ENCODE measurements at places on chromosomes 11 and 22. TPM values are rescaled to one million over a fixed set of nuclear protein-coding genes. Genes with fewer than 3 reads are reported as not detected.

Gene CDON
- 26.4 TPM for total RNA-seq

GRCh38 chr11:72525466-72525865 is 91.1 kb upstream of the CLPB start:
- peaks cover 5% of the 10 kb centered on the region for H3K4me1 ChIP-seq
- no peak for DNase-seq
- peaks cover 12% of the 10 kb centered on the region for H3K27me3 ChIP-seq
- H3K4me3 ChIP-seq = no peak overlapping the region
- no peak overlapping the region for H3K27ac ChIP-seq

Gene USH1C
- total RNA-seq = 15.8 TPM

GRCh38 chr22:27213766-27214581 is 556.6 kb downstream of the MIAT start:
- H3K27me3 ChIP-seq = peaks cover 43% of the 10 kb centered on the region
- no peak overlapping the region for H3K4me3 ChIP-seq
- no peak for DNase-seq
- no peaks in the 10 kb centered on the region for H3K36me3 ChIP-seq
- peak overlapping the region; percentile 31 for H3K27ac ChIP-seq

DNA sequence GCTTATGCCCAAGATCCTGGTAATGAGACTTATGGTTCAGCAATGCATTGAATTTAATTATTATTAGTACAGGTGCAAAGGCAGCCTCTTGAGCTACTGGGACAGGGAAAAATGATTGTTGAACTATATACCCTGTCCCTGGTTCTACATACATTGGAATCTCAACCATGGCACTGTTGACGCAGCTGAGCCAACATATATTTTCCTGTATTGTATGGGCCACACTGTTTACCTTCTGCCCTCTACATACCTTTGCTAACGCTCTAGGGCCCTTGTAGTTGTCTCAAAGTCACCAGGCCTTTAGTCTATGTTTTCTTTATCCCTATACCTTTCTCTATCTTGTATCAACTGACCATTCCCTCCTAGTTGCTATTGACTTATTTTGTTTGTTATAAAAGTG is 22.6 kb downstream of the KREMEN1 start:
- peaks cover 7% of the 10 kb centered on the region for H3K36me3 ChIP-seq
- H3K4me1 ChIP-seq = peaks cover 29% of the 10 kb centered on the region
- no peak overlapping the region for H3K4me3 ChIP-seq
- no peak for DNase-seq

DNA sequence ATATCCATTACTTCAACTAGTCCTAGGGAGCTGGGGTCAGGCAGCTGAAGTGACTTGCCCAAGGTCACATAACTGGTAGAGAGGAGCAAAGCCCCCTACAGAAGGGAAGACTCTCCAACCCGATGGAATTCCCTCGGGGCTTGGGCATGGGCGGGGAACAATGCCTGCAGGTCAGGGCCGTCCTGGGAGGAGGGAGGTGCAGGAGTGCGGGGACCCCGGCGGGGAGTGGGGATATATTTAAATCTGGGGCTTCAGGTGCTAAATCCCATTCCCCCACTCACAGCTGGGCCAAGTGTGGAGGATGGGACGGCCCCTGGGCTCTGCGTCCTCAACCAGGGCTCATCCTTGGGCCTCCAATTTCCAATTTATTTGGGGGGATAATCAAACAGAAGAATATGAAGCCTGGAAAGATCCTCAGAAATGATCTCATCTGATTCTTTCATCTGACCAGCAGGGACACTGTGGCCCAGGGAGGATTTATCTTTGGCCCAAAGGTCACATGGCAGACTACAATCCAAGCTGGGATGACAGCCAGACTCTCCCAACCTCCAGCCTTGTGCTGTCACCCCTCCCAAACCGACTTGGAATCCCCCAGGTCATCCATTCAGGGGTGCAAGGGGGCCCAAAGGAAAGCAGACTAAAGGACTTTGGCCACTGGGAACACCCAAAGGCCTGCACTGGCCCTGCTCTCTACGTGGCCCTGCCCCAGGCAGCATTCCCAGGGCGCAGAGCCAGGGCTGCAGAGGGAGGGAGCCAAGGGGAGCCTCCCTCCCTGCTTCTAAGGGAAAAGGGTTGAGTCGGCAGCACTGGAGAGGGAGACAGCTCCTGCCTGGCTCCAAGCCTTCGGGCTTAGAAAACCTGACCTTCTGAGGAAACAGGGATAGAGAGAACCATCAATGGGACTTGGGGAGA is 8.7 kb upstream of the C1QTNF6 start:
- H3K36me3 ChIP-seq = peaks cover 9% of the 10 kb centered on the region
- H3K4me3 ChIP-seq = peak overlapping the region; percentile 9
- H3K27ac ChIP-seq = no peak overlapping the region
- no peaks in the 10 kb centered on the region for H3K27me3 ChIP-seq

Gene LRRC56
- total RNA-seq = 5.4 TPM

GRCh38 chr11:64760759-64761420 is 1.1 kb upstream of the PYGM start:
- H3K4me1 ChIP-seq = peaks cover 37% of the 10 kb centered on the region
- DNase-seq = no peak
- H3K27me3 ChIP-seq = no peaks in the 10 kb centered on the region
- peaks cover 23% of the 10 kb centered on the region for H3K36me3 ChIP-seq

- peak overlapping the region; percentile 29 for H3K4me3 ChIP-seq
- H3K27ac ChIP-seq = no peak overlapping the region
- peak; percentile 49 for DNase-seq
- peaks cover 27% of the 10 kb centered on the region for H3K27me3 ChIP-seq
- H3K36me3 ChIP-seq = no peaks in the 10 kb centered on the region
- H3K4me1 ChIP-seq = peaks cover 8% of the 10 kb centered on the region
Observed at GRCh38 chr11:65781152-65781961, 581 bp upstream of the AP5B1 start.

DNA sequence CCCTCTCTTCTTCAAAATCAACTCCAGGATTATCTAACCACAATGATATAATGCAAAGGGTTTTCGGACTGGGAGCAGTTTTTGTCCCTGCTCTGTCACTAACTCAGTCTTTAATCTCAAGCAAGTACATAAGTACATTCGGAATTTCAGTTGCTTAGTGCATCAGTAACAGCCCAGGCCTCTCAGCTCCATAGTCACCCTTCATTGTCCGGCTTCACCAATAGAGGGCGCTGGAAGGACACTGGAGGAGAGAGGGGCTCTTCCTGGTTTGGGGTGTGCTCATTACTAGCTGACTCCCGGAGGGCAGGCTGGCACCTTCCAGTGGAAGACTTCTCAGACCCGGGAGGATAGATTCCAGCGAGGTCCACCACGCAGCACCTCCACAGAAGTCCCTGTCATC is 90.4 kb upstream of the PDGFD start:
- H3K27ac ChIP-seq = no peak overlapping the region
- peaks cover 7% of the 10 kb centered on the region for H3K4me1 ChIP-seq
- no peaks in the 10 kb centered on the region for H3K36me3 ChIP-seq
- DNase-seq = peak; percentile 13
- H3K4me3 ChIP-seq = no peak overlapping the region

GRCh38 chr22:20211997-20212753 is 55.9 kb downstream of the RTN4R start:
- H3K4me3 ChIP-seq = no peak overlapping the region
- H3K4me1 ChIP-seq = peaks cover 21% of the 10 kb centered on the region
- DNase-seq = no peak

- peaks cover 23% of the 10 kb centered on the region for H3K27me3 ChIP-seq
- no peak for DNase-seq
- no peak overlapping the region for H3K4me3 ChIP-seq
- no peaks in the 10 kb centered on the region for H3K36me3 ChIP-seq
Observed at GRCh38 chr11:86749821-86750401, 50.4 kb upstream of the PRSS23 start.

GRCh38 chr11:37109286-37109585 is 511.2 kb upstream of the RAG2 start:
- no peak overlapping the region for H3K27ac ChIP-seq
- H3K27me3 ChIP-seq = no peaks in the 10 kb centered on the region
- H3K4me1 ChIP-seq = no peaks in the 10 kb centered on the region
- DNase-seq = no peak
- H3K36me3 ChIP-seq = no peaks in the 10 kb centered on the region

DNA sequence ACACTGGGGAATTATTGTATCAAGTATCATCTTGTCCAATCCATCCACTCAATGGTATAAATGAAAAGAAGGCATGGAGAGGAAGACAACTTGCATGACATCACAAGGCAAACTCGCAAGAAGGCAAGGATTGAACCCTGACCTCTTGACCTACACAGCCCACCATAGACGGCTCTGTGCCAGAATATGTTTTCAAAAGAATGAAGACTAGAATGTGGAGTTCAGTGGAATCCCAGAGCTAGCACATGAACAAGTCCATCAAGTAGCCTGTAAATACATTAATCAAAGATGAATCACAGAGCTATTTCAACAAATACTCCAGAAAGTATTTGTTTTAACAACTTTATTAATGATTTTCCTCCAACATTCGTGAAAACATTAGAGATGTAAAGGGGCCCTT is 189.7 kb downstream of the GUCY1A2 start:
- DNase-seq = no peak
- peaks cover 21% of the 10 kb centered on the region for H3K36me3 ChIP-seq
- no peak overlapping the region for H3K27ac ChIP-seq
- H3K4me1 ChIP-seq = no peaks in the 10 kb centered on the region
- no peaks in the 10 kb centered on the region for H3K27me3 ChIP-seq

DNA sequence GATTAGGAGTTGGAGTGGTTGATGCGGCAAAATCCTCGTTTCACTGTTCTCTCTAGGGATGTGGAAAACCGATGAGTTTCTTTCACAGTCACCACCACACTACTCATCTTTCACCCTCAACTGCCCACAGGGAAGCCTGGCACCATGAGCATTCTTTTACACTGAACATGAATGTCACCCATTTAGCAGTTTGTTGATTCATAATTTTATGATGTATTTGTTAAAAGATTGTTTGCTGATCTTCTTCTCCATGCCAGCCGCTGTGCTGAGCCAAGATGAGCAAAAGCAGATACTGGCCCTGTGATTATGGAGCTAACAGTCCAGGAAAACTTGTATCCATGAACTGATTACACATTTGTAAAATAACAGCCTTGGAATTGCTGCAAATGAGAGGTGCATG is 3.9 kb upstream of the SCGB1D2 start:
- no peaks in the 10 kb centered on the region for H3K4me1 ChIP-seq
- peaks cover 46% of the 10 kb centered on the region for H3K27me3 ChIP-seq
- H3K27ac ChIP-seq = no peak overlapping the region

Gene NXPE4
- total RNA-seq = not detected

GRCh38 chr11:27545946-27546345 is 39.4 kb upstream of the LIN7C start:
- H3K36me3 ChIP-seq = no peaks in the 10 kb centered on the region
- H3K27ac ChIP-seq = no peak overlapping the region
- H3K4me3 ChIP-seq = no peak overlapping the region
- DNase-seq = no peak
- peaks cover 3% of the 10 kb centered on the region for H3K4me1 ChIP-seq
- no peaks in the 10 kb centered on the region for H3K27me3 ChIP-seq

DNA sequence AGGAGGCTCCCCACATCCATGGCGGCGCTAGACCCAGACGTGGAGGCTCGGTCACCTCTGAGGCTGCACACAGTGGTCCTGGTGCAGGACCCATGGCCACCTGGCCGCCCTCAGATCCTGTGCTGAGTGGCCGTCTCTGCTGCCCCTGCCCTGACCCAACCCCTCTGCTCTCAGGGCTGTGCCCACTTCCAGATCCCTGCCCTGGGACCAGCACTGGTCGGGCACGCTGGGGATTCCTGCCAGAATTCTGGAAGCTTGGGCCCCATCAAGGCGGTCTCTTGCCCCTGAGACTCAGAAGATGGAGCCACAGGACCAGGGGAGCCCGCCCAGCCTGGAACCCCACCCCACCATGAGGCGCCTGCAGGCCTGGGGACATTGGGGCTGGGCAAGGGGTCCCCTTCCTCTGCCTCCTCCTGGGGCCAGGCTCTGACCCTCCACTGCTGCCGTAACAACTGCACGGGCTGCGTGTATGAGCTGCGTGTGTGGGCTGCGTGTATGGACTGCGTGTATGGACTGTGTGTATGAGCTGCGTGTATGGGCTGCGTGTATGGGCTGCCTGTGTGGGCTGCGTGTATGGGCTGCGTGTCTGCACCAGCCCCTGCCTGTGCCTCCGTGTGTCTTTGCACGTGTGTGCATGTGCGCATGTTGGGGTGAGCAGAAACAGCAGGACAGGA is 48.7 kb downstream of the IGLL1 start:
- H3K27me3 ChIP-seq = no peaks in the 10 kb centered on the region
- peak overlapping the region; percentile 94 for H3K27ac ChIP-seq
- H3K4me3 ChIP-seq = no peak overlapping the region
- no peak for DNase-seq

Gene CCDC116
- 1.4 TPM for total RNA-seq

GRCh38 chr11:71391796-71392195 is 56.4 kb downstream of the DHCR7 start:
- no peaks in the 10 kb centered on the region for H3K36me3 ChIP-seq
- no peak overlapping the region for H3K4me3 ChIP-seq
- peaks cover 12% of the 10 kb centered on the region for H3K4me1 ChIP-seq
- H3K27me3 ChIP-seq = peaks cover 48% of the 10 kb centered on the region

GRCh38 chr11:11263238-11264005 is 89.6 kb downstream of the CSNK2A3 start:
- no peaks in the 10 kb centered on the region for H3K36me3 ChIP-seq
- H3K27ac ChIP-seq = no peak overlapping the region
- DNase-seq = no peak
- H3K4me3 ChIP-seq = no peak overlapping the region

DNA sequence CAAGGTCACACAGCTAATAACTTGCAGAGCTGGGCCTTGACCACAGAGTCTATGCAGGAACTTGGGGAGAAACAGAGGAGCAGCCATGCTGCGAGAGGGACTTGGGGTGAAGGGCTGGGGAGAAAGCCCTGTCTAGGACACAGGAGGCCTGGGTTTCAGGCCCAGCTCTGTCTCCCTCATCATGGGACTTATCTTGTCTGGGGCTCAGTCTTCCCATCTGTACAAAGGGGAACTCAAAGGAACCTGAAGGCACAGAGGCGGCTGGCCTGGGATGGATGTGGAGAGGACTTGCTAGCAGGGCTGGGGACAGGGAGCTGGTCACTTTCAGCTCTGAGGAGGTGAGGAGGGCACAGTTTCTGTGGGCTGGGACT is 36.9 kb upstream of the TPBGL start:
- H3K4me3 ChIP-seq = no peak overlapping the region
- no peaks in the 10 kb centered on the region for H3K36me3 ChIP-seq
- no peaks in the 10 kb centered on the region for H3K4me1 ChIP-seq
- peaks cover 10% of the 10 kb centered on the region for H3K27me3 ChIP-seq

DNA sequence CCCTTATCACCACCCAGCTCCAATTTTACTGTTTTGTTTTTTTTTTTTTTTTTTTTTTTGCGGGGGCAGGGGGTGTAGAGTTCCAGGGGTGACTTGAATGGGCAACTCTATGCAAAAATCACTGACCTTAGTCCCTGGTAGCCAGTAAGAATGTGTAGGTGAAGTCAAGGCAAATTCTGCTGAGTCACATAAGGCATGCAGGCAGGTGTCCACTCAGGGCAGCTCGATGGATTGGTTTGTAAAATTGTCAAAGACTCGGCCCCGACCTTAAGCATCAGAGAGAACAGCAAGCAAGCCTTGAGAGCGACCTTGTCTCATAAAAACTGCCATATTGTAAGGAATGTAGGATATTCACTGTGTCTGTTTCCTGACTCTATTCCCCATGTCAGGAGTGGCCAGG is 151.3 kb upstream of the SEZ6L start:
- peaks cover under 1% of the 10 kb centered on the region for H3K27me3 ChIP-seq
- no peak overlapping the region for H3K27ac ChIP-seq
- peaks cover 3% of the 10 kb centered on the region for H3K4me1 ChIP-seq
- no peaks in the 10 kb centered on the region for H3K36me3 ChIP-seq
- H3K4me3 ChIP-seq = no peak overlapping the region
